Activated T-helper 1 cell treated with Interleukin-2 at 50 U/mL for 16 hours (primary cell): ENCODE measurements at places on chromosomes 11 and 22.

DNA sequence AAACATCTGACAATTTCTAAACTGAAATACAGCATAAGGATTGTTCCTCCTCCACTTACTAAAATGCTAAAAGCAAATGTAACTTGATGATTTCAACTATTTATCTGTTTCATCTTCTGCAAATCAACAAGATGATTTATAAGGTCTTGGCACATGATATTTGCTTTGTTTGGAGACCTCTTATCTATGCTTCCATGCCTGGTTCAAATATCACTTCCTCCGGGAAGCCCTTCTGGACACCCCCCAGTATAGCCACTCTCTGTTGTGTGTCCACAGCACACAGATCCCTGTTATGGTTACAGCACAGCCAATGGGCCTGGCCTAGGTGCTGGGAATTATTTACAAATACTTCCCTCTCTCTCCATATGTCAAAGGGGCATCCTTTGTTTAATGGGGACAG lies 114.8 kb downstream of the C11orf58 start:
- DNase-seq: no peak

- DNase-seq: no peak
Measured at GRCh38 chr11:134862587-134863195, 450.6 kb upstream of the B3GAT1 start.

DNA sequence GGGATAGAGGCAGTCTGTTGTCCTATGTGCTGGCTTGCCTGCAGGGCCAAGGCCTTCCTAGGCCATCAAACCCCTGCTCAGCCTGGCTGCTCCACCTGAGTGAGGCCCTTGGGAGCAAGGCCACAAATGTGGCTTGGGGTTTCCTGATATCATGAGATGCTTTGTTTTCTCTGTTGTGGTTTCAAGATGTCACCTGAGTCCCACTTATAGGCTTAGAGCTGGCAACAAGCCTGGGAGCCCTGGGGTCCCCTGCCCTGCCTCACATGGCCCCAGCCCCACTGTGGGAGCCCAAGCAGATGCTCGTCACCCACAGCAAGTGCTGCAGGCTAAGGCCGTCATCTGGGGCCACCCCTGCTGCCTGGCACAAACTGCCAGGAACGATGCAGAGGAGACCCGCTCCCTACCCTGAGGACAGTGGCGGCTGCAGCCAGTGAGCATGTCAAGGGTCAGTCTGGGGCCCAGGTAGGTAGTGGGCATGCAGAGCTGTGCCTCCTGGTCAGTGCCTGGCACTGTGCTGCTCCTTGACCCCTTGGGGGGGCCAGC lies 75.4 kb upstream of the KCNQ1OT1 start:
- no peak for DNase-seq

- no peak for DNase-seq
Measured at GRCh38 chr11:90646706-90647105, 423.9 kb upstream of the CHORDC1 start.

DNA sequence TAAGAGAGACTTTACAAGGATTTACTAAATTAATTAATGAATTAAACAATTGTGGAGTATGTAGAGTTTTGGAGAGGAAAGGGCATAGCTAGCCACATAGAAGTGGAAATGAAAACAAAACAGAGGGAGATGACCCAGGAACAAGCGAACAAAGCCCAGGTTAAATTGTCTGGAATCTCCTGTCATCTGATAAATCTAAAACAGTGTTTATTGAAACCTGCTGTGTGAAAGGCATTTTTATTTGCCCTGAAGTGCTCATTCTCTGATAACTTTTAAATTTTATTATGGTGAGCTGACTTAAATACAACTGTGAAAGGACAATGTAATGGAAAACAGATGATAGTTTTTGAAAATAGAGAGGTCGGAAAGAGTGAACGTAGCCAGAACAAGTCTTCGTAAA lies 682.8 kb upstream of the KIRREL3 start:
- no peak for DNase-seq
